ENCODE measurements at places on chromosomes 3 and 15.

GRCh38 chr15:61295239-61295638, 66.1 kb upstream of the RORA start:
- DNase-seq, result no peak

DNA sequence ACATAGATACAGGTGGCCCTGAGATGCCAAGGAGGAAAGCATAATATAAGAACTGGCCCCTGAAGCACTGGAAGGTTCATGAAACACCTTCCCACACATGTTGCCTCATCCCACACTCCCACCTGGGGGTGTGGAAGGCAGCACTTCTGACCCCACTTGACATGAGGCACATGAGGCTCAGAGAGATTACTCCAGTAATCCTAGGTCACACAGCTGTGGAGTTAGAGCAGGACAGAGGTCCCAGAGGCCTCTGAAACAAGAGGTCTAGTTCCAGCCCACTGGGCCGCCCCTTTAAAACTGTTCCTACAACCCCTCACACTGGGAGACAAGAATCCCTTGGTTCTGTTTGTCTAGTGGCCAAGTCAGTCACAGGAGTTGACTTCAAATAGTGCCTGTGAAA, 7.2 kb downstream of the SSUH2 start:
- no peak for DNase-seq

DNA sequence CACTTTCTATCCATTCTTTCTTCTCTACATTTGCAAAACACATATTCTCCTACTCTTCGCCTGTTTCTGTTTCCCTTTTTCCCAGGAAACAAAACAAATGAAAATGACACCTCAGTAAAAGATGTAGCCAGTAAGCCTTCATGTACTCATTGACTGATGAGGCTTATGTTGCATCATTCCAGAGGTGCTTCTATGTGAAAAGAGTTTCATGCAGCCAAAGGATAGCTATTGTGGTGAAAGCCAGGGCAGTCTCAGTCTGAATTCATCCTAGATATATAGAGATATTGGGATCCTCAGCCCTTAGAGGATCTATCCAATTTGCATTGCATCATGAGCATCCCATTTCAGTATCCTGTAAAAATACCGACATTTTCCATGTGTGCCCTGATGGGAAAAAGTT, 267.3 kb downstream of the GAP43 start:
- DNase-seq, result no peak

DNA sequence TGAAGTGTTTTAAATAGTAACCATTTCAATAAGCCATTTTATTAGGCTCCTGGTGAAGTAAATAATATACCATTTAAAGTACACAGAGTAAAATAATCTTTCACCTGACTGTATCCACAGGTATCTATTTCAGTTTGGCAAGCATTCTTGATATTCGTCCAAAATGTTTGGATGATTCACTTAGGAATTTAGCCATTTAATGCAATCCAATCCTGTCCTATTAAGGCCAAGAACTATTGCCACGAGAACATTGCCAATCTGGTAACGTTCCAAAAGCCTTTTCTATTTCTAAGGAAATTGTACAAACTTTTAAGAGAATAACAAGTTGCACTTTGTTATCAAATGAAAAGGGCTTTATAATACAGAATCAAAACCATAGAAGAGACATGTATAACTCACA, 209.8 kb upstream of the THRB start:
- DNase-seq, result peak; percentile 19

GRCh38 chr3:64520334-64520733, 167.5 kb downstream of the ADAMTS9 start:
- no peak for DNase-seq

- DNase-seq, result no peak
Measured at GRCh38 chr15:89203705-89204273, 17.6 kb downstream of the RLBP1 start.

- DNase-seq, result no peak
Measured at GRCh38 chr15:57033715-57034439, 115.4 kb downstream of the TCF12 start.

DNA sequence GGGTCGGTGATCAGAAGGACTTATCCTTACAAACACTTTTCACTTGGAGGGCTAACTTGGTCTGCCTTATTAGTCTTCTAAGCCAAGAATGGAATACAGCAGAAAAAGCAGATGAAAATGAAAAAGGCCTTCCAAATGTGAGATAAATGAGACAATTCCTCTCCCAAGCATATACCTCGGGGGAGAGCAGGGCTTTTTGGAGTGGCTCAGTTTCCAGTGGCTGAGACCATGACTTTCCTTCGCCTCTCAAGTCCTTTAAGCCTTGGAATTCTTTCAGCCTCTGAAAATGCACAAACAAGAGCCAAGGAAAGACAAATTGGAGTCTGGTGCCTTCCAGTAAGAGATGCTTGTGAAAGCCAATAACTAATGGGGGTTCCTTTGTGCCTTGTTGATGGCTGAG, 130.9 kb downstream of the DTWD1 start:
- DNase-seq, result no peak

GRCh38 chr3:29747991-29748390, 467.1 kb downstream of the RBMS3 start:
- DNase-seq, result no peak

DNA sequence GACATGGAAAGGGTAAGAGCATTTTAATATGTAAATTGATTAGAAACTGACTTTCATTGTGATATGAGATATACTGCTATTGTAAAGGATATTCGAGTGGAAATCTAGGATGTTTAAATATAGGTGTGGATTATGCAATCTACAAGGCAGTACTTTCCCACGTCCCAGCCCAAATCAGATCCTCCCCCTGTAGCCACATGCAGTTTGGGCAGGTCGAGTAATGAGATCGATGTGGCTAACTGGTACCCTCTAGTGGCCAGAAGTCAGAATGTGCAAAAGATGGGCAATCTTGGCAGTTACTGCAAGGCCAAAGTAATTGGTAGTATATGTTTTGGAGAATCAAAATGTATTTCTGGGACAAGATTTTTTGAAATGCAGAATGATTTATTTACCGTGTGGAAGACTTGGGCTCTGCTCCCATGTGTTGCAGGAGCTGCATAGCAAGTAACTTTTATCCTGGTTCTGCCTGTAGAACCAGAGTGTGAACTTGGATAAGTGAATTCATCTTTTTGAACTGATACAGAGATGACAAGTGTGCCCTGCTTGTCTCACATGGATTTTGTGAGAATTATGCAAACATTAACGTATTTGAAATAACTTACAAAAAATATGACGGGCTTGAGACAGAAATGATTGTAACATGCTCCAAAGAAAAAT, 94.5 kb upstream of the ADAMTSL3 start:
- peak; percentile 67 for DNase-seq

GRCh38 chr3:10223676-10224639, 24.3 kb upstream of the TATDN2 start:
- DNase-seq, result peak; percentile 67

DNA sequence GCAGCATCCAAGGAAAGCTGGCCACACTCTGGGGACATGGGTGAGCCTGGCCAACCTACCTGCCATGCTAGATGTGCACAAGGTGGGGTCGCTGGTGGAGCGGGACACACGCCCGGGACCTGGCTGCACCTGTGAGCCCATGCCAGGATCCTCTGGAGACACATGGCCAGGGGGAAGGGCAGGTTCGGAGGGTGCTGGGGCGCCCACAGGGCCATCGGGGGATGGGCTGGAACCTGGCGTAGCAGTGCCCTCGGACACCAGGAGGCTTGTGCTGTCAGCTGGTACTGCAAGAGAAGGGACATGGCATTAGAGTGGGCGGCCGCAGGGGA, 143.4 kb downstream of the NSMCE3 start:
- no peak for DNase-seq

DNA sequence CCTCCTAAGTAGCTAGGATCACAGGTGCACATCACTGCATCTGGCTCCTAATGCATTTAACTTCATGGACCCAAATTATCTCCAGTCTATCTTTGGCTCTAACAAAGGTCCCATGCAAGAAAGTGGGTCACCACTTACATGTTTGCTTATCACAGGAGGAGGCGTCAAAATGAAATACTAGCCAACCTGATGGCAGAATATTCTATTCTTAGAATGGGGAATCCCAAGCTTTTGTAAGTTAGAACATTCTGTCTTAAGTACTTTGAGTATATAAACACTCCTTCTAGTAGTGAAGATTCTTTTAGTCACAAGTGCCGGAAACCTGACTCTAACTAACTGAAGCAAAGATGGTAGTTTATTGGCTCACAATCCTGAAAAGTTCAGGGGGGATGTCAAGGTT, 72.0 kb upstream of the ADAMTS9 start:
- no peak for DNase-seq

GRCh38 chr3:170865209-170866094, 4.5 kb downstream of the RPL22L1 start:
- peak; percentile 41 for DNase-seq

GRCh38 chr3:141875374-141875892, 1.0 kb upstream of the ATP1B3 start:
- DNase-seq, result peak; percentile 91

- no peak for DNase-seq
Measured at GRCh38 chr3:12972781-12973702, 100.2 kb downstream of the IQSEC1 start.

GRCh38 chr3:8709801-8710507, 23.6 kb upstream of the CAV3 start:
- no peak for DNase-seq

GRCh38 chr3:15384510-15385237, 42.7 kb downstream of the METTL6 start:
- no peak for DNase-seq

DNA sequence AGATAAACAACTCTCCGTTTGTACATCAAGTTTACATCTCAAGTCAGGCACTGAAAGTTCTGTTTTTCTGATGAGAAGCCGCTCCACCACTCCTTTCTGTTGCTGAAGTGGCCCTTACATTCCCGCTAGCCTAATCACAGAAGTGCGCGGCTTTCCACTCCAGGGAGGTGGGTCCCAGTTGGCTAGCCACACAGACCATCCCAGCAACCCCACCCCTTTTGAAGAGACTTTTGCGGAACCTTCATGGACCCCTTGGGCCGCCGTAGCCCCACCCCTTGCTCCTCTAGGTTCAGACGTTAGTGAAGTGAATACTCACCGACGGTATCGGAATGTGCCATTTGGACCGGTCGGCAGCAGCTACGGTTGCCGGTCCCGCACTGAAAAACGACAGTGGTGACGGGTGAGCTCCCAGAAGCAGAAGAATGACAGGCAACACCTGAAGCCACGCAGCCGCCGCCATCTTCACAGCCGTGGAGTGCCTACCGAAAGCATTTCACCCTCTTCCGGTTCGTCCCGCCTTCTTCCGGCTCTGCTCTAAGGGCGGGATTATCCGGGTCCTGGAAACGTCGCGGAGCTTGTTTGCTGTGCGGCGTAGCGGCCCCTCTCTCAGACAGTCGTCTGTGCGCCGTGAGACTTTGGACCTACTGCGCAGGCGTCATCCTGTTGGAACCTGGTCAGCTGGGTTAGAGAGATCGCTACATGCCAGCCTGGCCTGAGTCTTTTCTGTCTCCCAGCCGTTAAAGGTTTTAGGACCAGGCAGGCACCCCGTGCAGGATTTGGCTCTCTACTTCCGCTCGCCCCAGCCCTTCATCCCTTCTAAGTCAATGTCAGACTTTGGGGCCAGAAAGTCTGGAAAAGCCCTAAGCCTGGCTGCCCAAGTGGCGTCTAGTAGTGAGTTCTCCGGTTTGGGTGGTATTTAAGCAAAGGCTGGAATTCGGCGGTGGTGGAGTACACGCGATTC, at the start of the genes GANC and TMEM87A:
GANC (plus strand) TSS at position 263 of the 961 bp plus-strand sequence. CDS start 1,281 bp downstream, outside the sequence.
TMEM87A (minus strand) TSS at position 495 of the 961 bp plus-strand sequence; CDS start at position 460, 35 bp downstream.
- peak; percentile 99 for DNase-seq

DNA sequence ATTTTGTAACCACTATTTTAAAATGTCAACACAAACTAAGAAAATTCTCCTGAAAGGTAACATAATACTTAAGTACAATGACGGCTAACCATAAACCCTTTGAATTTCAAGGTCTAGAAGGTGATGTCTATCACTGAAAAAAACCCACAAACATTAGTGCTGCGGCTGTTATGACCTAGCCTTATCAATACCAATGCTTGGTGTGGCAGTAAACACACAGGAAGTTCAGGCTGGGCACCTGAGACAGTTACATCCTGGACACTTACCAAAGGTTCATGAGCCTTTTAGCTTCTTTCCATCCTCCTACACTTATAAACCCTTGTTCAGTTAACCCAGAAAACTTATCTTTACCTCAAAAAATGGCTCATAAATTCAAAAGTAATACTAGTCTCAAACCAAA, 5.8 kb downstream of the HSPBAP1 start:
- no peak for DNase-seq

DNA sequence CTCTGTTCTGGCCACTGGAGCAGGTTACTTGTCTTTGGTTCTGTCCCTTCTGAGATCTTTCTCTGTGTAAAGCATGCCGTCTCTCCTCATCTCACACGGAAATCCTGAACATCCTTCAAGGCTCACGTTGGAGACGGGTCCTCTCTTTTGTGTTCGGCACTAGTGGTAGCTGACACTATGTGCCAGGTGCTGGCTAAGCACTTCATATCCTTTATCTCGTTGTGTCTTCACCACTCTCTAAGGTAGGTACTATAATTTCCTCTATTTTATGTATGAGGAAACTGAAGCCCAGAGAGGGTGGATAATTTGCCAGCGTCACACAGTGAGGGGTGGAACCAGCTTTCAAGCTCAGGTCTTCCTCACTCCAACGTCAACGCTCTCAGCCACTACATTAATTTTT, 1.2 kb downstream of the IFT122 start:
- DNase-seq, result peak; percentile 37

GRCh38 chr3:40793730-40794129, 269.0 kb downstream of the ZNF621 start:
- DNase-seq, result no peak

- DNase-seq, result no peak
Measured at GRCh38 chr3:24601066-24601939, 106.7 kb upstream of the THRB start.

DNA sequence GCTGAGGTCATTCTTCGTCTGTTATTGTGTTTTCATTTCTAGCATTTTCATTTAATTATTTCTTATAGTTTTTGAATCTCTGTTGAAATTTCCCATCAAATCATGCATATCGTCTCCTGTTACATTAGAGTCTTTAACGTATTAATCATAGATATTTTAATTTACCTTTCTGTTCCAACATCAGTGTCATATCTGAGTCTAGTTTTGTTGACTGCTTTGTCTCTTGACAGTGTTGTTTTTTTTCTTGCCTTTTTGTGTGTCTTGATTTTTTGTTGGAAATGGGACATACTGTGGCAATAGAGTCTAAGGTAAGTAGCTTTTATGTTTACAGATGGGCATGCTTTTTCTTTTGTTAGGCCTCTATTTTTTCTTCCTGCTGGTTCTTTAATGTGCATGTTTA, 286.8 kb upstream of the THRB start:
- DNase-seq, result no peak

All from ELR (cell line).